ENCODE measurements at places on chromosomes 2 and 18. TPM values are rescaled to one million over a fixed set of nuclear protein-coding genes. Genes with fewer than 3 reads are reported as not detected.

DNA sequence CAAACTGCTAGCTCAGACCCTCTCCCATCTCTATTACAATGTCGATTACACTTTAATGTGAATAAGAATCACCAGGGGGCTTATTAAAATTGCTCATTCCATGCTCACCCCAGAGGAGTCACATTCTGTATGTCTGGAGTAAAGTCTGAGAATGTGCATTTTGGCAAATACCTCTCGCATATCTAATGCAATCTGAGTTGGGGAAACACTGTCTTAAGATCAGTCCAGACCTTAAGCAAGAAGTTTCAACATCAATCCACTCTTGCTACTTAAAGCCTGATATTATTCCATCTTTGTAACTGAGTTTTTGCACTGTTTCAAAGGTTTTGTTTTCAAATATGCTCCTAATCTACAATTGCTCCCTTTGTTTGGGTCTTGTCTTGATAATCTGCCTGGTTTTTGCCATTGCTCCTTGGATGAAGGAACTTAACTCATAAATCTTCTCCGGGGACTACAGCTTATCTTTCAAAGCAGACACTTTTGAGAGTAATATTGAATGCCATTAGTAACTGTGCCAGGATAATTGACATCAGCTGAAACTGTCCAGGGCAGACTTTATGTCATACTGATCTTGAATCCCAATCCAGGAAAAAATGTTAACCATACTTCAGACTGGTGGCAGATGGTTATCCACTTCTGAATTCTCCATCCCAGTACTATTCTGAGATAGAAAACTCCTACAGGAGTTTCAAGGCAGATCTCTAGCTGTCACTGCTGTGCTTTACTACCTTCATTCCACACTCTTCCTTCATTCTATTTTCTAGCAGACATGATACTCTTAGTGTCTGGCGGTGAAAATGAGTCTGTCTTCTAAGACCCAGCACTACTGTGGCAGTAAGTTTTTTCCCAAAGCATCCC is 200.9 kb downstream of the ERBB4 start:
- no peak for DNase-seq
- no peaks in the 10 kb centered on the region for H3K36me3 ChIP-seq
- no peaks in the 10 kb centered on the region for H3K27me3 ChIP-seq
- H3K4me1 ChIP-seq, result no peaks in the 10 kb centered on the region
- no peak overlapping the region for H3K4me3 ChIP-seq
- no peak overlapping the region for H3K27ac ChIP-seq

GRCh38 chr18:23884681-23885375 is 129.7 kb upstream of the TTC39C start:
- H3K36me3 ChIP-seq, result no peaks in the 10 kb centered on the region
- peak; percentile 61 for DNase-seq
- no peak overlapping the region for H3K27ac ChIP-seq
- no peak overlapping the region for H3K4me3 ChIP-seq
- H3K4me1 ChIP-seq, result peaks cover 6% of the 10 kb centered on the region

- H3K27ac ChIP-seq, result no peak overlapping the region
- H3K4me3 ChIP-seq, result no peak overlapping the region
- no peaks in the 10 kb centered on the region for H3K27me3 ChIP-seq
- H3K4me1 ChIP-seq, result no peaks in the 10 kb centered on the region
- DNase-seq, result no peak
- H3K36me3 ChIP-seq, result no peaks in the 10 kb centered on the region
These were observed 21.8 kb upstream of the KCNJ13 start for GRCh38 chr2:232798187-232798586.

The SETBP1 gene
- total RNA-seq, result 35.8 TPM

DNA sequence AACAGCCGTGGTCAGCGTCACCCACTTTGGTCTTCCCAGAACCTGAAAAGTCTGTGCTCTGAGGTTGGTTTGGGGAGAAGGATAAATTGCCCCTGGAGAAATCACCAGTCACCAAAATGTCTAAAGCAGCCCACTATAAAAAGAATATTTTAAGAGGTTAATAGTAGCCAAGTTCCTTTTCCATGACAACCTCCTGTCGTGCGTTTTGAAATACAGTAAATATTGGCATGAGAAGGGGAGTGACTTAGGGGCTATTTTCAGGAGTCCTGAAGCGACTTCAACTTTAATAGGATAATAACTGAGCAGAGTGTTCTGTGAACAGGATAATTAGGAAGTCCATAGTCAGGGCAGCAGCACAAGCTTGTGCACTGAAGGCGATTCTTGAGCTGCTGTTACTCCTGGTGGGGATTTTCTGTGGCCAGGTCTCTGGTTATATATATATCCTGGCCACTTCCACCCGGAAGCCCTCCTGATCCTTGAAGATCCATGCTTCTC is 49.3 kb downstream of the RNF144A start:
- H3K4me3 ChIP-seq, result no peak overlapping the region
- no peaks in the 10 kb centered on the region for H3K36me3 ChIP-seq
- H3K27ac ChIP-seq, result no peak overlapping the region
- H3K4me1 ChIP-seq, result no peaks in the 10 kb centered on the region
- DNase-seq, result no peak

DNA sequence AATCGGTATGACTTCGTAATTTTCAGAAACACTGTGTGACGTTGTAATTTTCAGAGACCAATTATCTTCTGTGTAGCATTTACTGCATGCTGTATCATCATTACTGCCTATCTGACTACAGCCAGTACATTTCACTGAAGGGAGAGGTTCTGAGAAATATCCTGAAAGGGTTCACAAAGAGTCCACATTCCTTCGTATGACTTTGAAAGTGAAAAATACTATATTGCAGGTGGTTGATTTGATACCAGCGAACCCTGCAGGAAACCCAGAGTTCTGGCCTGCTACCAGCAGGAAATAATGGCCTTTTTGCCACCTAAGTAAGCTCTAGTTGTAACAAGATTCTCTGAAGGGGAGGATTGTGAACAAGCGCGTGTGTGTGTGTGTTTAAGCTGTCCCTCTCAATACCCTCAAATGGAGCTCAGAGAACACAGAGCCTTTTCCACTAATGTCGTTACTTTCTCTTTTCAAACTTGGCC is 155.5 kb downstream of the ARHGAP28 start:
- no peak overlapping the region for H3K4me3 ChIP-seq
- H3K27ac ChIP-seq, result no peak overlapping the region
- no peak for DNase-seq
- H3K36me3 ChIP-seq, result no peaks in the 10 kb centered on the region
- H3K4me1 ChIP-seq, result peaks cover 5% of the 10 kb centered on the region
- no peaks in the 10 kb centered on the region for H3K27me3 ChIP-seq

DNA sequence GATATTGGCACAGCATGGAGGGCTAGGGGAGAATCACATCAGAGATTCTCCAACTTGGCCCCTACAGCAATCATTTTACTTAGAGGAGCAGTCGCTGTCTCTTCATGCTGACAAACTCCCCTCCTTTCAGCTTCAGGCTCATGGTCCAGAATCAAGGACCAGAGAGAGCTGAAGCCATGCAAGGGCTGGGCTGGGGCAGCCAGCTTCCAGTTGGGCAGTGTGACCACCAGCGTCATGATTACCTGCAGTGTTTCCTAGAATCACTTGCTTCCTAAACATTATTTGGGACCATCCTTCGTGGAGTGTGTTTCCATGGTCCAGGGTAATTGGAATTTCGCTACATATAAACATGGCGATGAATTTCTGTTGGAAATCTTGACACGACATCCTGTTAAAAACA is 54.4 kb downstream of the CAPN13 start:
- H3K27me3 ChIP-seq, result no peaks in the 10 kb centered on the region
- DNase-seq, result no peak
- no peaks in the 10 kb centered on the region for H3K4me1 ChIP-seq
- H3K4me3 ChIP-seq, result no peak overlapping the region

The GPR45 gene
- not detected for total RNA-seq

DNA sequence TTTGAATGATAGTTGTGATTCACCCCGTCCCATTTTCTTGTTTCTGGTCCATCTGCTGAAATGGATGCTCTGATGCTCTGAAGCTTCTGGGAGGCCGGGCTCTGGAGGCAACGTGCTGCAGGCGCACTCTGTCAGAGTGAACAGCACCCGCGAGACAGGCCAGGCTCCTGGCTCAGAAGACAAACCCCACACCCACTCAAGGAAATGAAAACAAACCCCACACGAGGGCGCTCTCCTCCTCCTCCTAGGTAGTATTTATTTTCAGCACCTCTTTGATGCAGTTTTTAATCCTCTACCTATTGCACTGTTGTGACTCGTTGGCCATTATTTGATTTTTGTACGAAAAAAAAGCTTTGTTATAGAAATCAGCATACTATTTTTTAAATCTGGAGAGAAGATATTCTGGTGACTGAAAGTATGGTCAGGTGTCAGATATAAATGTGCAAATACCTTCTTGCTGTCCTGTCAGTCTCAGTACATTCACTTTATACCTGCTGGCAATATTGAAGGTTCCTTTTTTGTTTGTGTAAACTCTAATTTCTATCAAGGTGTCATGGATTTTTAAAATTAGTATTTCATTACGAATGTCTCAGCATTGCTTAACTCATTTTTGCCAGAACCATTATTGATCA is 10.3 kb upstream of the CHST10 start:
- no peak overlapping the region for H3K27ac ChIP-seq
- H3K27me3 ChIP-seq, result no peaks in the 10 kb centered on the region
- DNase-seq, result peak; percentile 45
- H3K4me1 ChIP-seq, result no peaks in the 10 kb centered on the region
- H3K4me3 ChIP-seq, result no peak overlapping the region

- H3K4me1 ChIP-seq, result peaks cover 2% of the 10 kb centered on the region
- no peaks in the 10 kb centered on the region for H3K36me3 ChIP-seq
- H3K27ac ChIP-seq, result no peak overlapping the region
- no peak overlapping the region for H3K4me3 ChIP-seq
- H3K27me3 ChIP-seq, result no peaks in the 10 kb centered on the region
- DNase-seq, result no peak
These were observed 50.2 kb downstream of the CABYR start for GRCh38 chr18:24189007-24189528.

GRCh38 chr2:25304321-25304720 is 37.4 kb downstream of the DNMT3A start:
- H3K27me3 ChIP-seq, result no peaks in the 10 kb centered on the region
- H3K27ac ChIP-seq, result no peak overlapping the region
- H3K4me3 ChIP-seq, result no peak overlapping the region
- no peaks in the 10 kb centered on the region for H3K36me3 ChIP-seq
- H3K4me1 ChIP-seq, result peaks cover 18% of the 10 kb centered on the region

DNA sequence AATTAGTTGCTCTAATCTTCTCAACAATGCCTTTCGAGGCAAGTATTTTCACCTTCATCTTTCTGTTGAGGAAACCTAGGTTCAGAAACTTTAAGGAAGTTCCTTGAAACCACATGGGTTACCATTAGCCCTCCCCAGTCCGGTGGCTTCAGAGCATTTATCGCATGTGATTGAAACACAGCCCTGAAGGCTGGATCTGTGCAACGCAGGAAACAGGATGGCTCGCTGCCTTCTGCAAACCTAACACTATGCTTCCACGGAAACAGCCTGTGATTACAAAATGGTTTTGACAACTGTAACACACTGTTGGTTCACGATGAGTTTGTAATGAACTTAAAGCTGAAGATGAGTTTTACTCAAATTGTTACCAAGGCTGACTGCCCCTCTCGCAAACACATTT is 68.5 kb downstream of the EPB41L3 start:
- H3K4me3 ChIP-seq, result no peak overlapping the region
- H3K36me3 ChIP-seq, result no peaks in the 10 kb centered on the region
- H3K27me3 ChIP-seq, result no peaks in the 10 kb centered on the region
